Activated T-helper 1 cell treated with Interleukin-2 at 50 U/mL for 16 hours (primary cell): ENCODE measurements at places on chromosomes 7 and 10.
A peak's percentile ranks its signal among the peaks of the same experiment; 100 is the strongest.

DNA sequence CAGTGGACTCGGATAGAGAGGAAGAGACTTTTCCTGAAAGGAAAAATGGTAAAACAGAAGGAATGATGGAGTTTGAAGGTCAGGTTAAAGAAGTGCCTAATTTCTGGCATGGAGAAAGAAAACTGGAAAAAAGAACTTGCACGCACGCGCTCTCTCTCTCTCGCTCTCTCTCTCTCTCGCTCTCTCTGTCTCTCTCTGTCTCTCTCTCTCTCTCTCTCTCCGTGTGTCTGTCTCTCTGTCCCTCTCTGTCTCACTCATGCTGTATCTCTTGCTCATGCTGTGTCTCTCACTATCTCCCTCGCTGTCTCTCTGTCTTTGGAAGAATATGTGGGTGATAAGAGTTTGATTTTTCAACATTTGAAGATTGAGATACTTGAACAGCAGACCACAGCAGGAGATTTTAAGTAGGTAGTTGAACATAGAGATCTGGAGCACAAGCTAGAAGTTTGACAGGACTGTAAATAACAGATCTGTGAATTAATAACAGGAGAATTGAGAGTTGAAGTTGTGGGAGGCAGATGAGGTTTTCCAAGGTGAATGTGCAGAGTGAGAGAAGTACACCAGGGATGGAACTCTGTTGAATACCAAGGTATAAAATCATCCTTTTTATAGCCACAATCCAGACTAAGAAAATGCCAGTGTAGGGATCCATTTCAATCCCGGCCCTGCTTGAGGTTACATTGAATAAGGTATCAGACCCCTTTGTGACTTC is 33.1 kb downstream of the ADD3 start:
- no peak for DNase-seq

GRCh38 chr10:50281967-50282522 is 30.7 kb upstream of the ASAH2 start:
- DNase-seq = no peak

- DNase-seq = no peak
Measured at GRCh38 chr7:13181216-13181615, 493.8 kb downstream of the ARL4A start.

DNA sequence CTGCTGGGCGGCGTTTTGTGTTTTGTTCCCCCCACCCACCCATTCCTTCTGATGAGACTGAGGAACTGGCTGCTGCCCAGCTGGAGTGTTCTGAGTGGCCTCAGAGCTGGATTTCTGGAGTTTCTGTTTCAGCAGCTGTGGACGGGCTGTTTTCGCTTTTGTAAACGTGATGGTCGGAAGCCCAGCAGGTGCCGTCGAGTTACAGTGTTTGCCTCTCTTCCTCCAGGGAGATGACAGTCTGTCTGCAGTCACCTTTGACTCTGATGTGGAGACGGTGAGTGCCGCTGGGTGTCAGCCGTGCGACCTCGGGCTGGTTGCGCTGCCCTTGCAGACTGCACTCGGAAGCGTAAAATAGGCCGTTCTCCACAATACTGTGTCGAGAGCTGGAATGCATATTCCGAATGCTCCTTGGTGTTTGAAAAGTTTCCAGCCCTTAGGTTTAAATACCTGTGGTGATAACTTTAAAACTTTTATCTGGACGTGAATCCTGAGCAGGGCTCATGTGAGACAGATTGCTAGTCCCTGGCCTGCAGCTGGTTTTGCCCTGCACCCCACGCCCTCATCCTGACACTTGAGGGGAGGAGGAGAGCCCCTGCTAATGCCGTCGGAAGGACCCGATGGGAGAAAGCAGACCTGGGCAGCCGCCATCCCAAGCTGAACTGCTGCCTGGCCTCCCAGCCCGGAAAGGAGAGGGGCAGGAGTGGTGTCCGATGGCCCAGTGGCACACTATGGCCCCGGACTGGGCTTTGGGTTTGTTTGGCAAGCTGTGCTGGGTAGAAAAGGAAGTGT is 8.3 kb downstream of the IQCE start:
- DNase-seq = no peak

GRCh38 chr10:226018-226417 is 90.8 kb downstream of the ZMYND11 start:
- DNase-seq = no peak

DNA sequence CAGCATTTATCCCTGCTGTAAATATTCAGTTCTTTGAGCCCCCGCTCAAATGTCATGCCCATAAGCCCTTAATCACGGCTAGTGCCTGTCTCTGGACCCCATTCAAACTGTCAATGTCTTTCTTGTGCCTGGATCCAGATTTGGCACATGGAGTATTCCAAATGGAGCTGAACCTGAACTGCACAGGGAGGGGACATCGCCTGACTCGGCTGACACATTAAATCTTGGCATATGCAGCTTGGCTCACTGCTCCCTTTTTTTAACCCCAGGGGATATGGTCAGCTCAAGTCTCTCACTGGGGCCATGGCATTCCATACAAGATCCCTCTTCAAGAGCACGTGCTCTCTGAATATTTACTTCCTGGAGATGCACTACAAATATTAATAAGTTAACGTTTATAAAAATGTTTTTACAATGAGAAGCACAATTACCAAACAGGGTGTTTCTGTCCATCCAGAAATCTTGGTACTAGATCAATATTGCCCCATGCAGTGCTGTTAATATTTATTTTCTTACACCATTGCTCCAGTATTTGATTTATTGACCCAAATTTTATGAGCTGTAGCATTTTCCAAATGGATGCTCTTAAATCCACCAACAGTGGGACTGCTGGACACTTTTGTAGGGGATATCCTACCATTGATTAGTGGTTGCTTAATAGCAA is 57.4 kb downstream of the FGFR2 start:
- no peak for DNase-seq

- no peak for DNase-seq
Measured at GRCh38 chr10:7551289-7551688, 115.5 kb downstream of the ITIH5 start.

DNA sequence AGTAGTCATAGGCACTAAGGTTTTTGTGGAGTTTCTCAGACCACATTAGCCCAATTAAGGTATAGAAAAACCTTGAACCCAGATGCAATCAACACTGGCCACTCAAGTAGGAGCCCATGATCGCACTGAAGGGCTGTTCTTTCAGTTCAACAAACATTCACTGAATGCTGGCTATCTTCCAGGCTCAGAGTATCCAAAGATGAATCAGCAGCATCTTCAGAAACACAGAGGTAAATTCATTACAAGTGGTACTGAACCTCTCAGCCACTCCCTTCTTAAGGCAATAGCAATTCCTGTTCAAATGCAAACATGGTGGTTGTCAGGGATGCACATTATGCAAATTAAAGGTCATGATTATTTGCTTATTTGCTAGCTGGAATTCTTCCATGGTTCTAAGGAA is 17.1 kb downstream of the KCNK18 start:
- DNase-seq = no peak

GRCh38 chr10:103192451-103193106 is 493 bp downstream of the NT5C2 start:
- DNase-seq = peak; percentile 20

DNA sequence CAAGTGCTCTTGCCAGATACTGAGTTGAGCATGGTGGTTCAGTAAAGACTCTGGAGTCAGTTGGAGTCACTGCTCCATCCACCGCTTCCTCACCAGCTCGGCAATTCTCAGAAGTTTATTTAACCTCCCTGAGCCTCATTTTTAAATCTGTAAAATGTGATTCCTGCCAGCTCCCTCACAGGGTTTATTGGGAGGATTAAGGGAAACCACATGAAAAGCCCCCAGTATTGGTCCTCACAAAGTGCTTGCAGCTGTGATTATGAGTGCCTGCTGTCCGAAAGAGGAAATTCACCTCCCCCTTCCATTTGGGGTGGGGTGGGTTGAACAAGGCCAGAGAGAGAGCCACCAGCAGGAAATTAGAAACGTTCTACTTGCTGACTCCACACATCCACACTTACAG is 99.0 kb downstream of the AOAH start:
- DNase-seq = no peak

DNA sequence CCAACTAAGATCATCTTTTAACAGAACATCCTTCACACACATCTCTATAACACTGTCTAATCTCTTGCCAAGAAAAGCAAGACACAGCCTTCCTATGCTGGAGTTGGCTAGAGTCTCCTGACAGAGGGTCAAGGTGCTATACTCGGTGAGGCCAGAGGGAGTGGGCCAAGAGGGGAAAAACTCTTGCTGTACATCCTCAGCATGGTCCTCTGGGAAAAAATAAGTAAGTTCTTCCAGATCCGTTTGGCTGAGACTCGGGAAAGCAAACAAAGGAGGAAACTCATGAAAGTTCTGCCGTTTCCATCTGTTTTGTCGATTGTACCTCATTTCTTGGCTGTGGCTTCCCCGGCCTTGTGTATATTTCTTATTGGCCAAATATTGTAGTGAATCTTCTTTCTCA is 33.9 kb downstream of the VWDE start:
- DNase-seq = no peak

GRCh38 chr7:11341285-11341944 is 367.7 kb downstream of the PHF14 start:
- no peak for DNase-seq

DNA sequence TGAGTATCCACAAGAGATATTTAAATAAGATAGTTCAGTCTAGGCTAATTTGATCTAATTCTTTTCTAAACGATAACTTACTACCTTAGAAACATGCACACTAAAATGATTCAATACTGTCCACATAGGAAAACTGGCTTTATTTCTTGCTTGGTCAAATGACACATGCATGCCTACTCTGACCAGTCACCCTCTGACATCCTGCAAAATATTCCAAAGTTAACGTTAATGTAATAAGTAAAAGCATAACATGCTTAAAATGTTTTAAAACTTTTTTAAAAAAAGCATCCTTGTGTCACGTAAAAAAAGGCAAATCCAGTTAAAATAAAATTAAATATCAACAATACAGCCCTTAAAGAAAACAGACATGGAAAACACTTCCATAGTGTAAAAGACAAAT is 70.2 kb downstream of the UBE2H start:
- DNase-seq = no peak

DNA sequence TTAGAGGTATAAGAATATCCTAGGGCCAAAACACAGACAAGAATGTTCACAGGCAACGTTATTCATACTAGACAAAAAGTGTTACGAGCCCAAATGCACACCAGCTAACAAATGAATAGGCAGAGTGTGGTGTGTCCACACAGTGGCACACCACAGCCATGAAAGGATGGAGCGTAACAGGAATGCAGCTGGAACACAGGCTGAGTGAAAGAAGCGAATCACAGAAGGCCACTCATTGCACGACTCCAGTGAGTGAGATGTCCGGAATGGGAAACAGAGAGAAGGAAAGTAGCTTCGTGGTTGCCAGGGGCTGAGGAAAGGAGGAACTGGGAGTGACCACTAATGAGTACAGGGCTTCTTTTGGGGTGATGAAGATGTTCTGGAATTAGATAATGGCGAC is 198.8 kb downstream of the TNS3 start:
- no peak for DNase-seq

GRCh38 chr7:43619213-43620012 is 36.5 kb downstream of the STK17A start:
- DNase-seq = no peak

DNA sequence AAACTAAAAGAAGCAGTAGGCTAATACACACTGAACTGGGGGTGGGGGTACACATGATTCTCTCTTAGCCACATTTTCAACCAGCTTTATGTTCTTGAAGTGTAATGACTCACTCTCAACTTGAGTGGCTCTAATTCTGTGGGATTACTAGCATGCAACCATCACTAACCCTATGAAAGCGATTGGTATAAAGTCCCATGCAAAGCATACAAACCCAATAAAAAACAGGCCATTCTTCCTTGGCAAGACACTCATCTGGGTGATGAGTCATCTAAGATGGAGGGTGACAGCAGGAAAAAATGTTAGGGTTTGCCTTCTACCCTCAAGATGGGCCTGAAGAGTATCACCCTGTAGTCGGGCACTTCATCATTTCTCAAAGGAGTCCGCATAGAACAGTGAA is 14.9 kb upstream of the PON3 start:
- no peak for DNase-seq

DNA sequence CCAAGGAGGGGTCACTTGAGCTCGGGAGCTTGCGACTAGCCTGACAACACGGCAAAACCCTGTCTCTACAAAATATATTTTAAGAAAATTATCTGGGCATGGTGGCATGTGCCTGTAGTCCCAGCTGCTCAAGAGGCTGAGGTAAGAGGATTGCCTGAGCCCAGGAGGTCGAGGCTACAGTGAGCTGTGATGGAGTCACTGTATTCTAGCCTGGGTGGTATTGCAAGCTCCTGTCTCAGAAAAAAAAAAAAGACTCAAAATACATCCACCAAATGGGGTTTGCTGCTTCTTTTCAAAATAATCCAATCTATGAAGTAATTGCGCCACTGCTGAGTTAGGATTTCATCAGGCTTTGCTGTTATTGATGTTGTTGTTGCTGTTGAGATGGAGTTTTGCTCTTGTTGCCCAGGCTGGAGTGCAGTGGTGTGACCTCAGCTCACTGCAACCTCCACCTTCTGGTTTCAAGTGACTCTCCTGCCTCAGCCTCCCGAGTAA is 11.1 kb upstream of the VIM start:
- no peak for DNase-seq

- no peak for DNase-seq
Measured at GRCh38 chr10:18719811-18720210, 60.6 kb downstream of the ARL5B start.

DNA sequence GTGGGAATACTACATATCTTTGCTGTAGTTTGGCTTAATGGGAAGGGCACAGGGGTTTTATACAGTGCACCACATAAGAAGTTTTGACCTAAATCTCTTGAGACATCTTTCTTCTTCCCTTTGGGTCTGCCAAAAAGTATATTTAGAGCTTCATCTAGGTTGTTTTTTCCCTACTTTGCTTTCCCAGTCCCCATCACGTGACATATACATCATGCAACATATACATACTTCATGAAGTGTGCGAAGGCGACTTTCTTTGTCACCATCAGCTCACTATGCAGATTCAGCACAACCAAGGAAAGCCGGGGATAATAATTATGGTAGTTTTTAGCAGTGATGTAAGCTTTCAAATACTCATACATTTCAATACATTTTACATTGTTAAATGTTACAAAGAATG is 177.1 kb upstream of the PPP1R3A start:
- no peak for DNase-seq

DNA sequence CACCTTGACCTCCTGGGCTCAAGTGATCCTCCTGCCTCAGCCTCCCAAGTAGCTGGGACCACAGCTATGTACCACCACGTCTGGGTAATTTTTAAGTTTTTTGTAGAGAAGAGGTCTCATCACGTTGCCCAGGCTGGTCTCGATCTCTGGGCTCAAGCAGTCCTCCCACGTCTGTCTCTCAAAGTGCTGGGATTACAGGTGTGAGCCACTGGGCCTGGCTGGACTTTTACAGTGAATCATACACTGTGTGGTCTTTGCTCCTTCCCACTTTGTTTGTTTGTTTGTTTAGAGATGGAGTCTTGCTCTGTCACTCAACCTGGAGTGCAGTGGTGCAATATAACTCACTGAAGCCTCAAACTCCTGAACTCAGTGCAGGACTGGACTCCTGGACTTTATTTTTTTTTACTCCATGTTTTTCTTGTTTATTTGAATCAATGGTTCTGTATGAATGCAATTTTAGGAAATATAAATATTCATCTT is 12.5 kb downstream of the PPIA start:
- no peak for DNase-seq

- DNase-seq = no peak
Measured at GRCh38 chr10:101029520-101030295, 1.2 kb downstream of the PDZD7 start.

- no peak for DNase-seq
Measured at GRCh38 chr7:139583826-139584553, 60.5 kb downstream of the CLEC2L start.
